Nephron progenitor cell (in vitro differentiated cells): ENCODE measurements at places on chromosomes 16 and 17.
A peak's percentile ranks its signal among the peaks of the same experiment; 100 is the strongest.

- peaks cover 9% of the 10 kb centered on the region for H3K4me1 ChIP-seq
- peak overlapping the region; percentile 72 for H3K27ac ChIP-seq
- DNase-seq: no peak
- peaks cover 15% of the 10 kb centered on the region for H3K36me3 ChIP-seq
Observed at GRCh38 chr17:21296097-21297025, 11.8 kb downstream of the MAP2K3 start.

- peaks cover 23% of the 10 kb centered on the region for H3K27me3 ChIP-seq
- no peak overlapping the region for H3K4me3 ChIP-seq
- H3K36me3 ChIP-seq: no peaks in the 10 kb centered on the region
- H3K27ac ChIP-seq: no peak overlapping the region
Observed at GRCh38 chr17:61331886-61332285, 67.8 kb upstream of the TBX2 start.

GRCh38 chr16:88284626-88285513 is 97.9 kb upstream of the ZNF469 start:
- H3K27me3 ChIP-seq: peaks cover 8% of the 10 kb centered on the region
- H3K4me3 ChIP-seq: no peak overlapping the region
- DNase-seq: no peak
- H3K36me3 ChIP-seq: peaks cover 4% of the 10 kb centered on the region
- H3K27ac ChIP-seq: no peak overlapping the region

GRCh38 chr17:61097781-61098180 is 301.9 kb upstream of the TBX2 start:
- no peaks in the 10 kb centered on the region for H3K4me1 ChIP-seq
- H3K27me3 ChIP-seq: no peaks in the 10 kb centered on the region
- H3K36me3 ChIP-seq: peaks cover 18% of the 10 kb centered on the region
- no peak overlapping the region for H3K4me3 ChIP-seq

DNA sequence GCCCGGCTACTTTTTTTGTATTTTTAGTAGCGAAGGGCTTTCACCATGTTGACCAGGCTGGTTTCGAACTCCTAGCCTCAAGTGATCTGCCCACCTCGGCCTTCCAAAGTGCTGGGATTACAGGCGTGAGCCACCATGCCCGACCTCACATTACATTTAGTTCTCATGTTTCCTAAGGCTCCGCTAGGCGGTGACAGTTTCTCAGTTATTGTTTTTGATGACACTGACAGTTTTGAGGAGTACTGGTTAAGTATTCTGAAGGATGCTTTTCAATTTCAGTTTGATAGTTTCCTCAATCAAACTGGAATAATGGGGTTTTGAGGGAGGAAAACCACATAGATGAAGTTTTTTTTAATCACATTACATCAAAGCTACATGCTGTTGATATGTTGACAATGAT is 1028.5 kb downstream of the CDH8 start:
- no peak overlapping the region for H3K4me3 ChIP-seq
- peaks cover 3% of the 10 kb centered on the region for H3K27me3 ChIP-seq
- no peaks in the 10 kb centered on the region for H3K4me1 ChIP-seq
- H3K36me3 ChIP-seq: no peaks in the 10 kb centered on the region
- no peak overlapping the region for H3K27ac ChIP-seq

- no peak overlapping the region for H3K27ac ChIP-seq
- no peaks in the 10 kb centered on the region for H3K36me3 ChIP-seq
- DNase-seq: no peak
- H3K4me1 ChIP-seq: peaks cover 5% of the 10 kb centered on the region
Observed at GRCh38 chr17:55344514-55344997, 77.1 kb downstream of the MMD start.

GRCh38 chr16:58377932-58378331 is 14.3 kb upstream of the GINS3 start:
- no peaks in the 10 kb centered on the region for H3K36me3 ChIP-seq
- DNase-seq: no peak
- no peak overlapping the region for H3K4me3 ChIP-seq

GRCh38 chr17:2222901-2223616 is 80.5 kb downstream of the SMG6 start:
- peaks cover 3% of the 10 kb centered on the region for H3K27me3 ChIP-seq
- no peak overlapping the region for H3K4me3 ChIP-seq
- peaks cover 68% of the 10 kb centered on the region for H3K36me3 ChIP-seq
